ENCODE measurements at places on chromosomes 3 and 15.

DNA sequence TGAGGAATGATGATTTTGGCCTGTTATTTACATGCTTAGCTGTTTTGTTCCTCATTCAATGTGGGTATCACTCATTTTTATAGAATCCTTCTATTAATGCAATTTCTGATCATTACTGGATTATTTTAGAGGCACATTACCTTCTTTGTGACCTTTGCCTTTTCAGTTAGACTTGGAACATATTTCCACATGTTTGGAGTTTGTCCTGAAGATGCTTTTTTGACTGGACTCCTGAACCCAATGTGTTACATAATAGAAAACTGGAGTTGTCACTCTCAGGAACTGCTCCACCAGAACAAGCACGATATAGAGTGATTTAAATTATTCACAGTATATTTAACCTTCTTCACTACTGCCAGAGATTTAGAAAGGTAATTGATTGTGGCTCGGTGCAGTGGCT lies 59.5 kb downstream of the TP63 start:
- DNase-seq = no peak

DNA sequence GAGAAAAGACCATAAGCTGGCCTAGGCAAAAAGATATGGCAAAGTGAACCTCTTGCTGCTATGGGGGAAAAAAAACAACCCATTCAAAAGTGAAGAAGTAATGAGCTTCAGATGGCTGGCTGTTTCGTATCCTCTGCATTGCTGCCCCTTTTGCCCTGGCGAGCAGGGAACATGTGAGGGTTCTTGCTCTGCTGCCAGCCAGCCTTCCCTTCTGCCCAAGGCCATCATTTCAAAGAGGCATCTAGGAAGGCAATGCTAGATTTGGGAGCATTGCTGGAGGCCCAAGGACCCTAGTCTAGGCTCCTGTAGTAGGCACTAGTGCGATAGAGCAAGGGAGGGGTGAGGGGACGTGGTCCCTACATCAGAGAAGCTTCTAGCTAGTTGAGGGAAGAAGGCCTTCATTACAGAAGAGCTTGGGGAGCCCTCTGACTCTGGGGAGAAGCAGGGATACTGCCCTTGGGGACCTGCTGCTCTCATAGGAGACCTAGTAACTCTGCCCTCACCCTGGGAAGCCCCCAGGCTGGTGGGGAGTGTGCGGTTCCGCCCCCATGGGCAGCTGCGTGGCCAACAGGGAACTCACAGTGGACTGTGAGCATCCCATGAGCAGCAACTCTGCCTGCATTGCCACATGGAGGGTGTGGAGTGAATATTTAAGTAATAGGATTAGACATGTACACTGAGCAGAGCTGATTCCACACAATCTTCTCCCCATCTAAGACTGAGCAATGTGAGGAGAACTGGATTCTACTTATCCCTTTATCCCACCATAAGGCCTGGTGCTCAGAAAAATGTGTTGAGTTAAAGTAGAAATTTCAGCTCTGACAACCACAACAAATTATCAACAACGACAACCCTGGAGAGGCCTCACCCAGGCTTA lies 21.3 kb downstream of the ITGA11 start:
- no peak for DNase-seq

DNA sequence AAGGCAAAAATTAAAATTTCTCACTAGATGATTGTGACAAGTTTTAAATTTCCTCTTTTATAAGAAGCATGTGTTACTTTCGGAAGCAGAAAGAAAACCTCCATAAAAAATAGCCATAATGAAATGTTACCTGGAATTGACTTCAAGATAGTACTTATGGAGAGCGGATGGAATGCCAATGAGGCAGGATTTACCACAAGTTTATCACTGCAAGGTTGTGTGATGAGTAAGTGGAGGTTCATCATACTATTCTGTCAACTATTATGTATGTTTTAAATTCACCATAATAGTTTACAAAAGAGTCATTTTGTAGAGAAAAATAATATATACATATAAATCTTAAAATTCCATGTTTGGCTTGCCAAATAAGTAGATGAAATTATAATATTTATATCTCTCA lies 230.3 kb downstream of the SCAPER start:
- no peak for DNase-seq

GRCh38 chr3:41710646-41711388 lies 251.1 kb downstream of the ULK4 start:
- DNase-seq = peak; percentile 96

- DNase-seq = no peak
These were observed 224.1 kb upstream of the HES1 start for GRCh38 chr3:193911784-193912340.

DNA sequence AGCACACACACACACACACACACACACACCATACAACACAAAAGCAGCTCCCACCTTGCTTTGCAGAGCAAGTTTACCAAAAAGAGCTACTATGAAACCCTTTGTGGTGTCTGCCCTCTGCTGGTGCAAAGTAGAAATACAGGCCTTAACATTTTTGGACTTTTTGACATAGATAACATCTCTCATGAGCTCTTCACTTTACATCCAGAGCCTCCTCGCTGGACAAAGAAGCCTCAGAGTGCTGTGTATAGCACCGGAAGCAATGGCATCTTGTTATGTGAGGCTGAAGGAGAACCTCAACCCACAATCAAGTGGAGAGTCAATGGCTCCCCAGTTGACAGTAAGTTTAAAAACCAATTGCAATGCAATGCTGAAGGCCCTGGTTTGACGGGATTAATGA lies 157.9 kb downstream of the CHL1 start:
- DNase-seq = peak; percentile 80

- peak; percentile 90 for DNase-seq
These were observed 73.1 kb upstream of the SLC6A6 start for GRCh38 chr3:14329116-14329830.

GRCh38 chr3:114218006-114218405 lies 19.4 kb downstream of the ZNF80 start:
- peak; percentile 45 for DNase-seq

DNA sequence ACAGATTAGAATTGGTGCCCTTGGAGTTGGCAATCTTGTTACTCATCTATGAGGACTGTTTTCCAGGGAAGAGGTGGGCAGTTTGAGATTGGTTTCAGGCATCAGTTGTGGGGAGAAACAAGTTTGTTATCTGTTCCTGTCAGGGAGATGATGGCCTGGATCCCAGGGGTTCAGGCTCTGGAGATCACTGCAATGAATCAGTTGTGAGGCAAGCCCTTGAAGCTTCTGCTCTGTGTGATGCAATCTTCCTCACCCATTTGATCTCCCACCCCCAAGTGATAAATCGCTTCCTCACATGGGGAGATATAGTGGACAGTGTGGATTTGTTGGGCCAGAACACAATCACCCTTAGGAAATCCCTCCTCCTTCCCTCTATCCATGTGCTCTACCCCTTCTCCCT lies 276.6 kb upstream of the LRTM1 start:
- DNase-seq = no peak

DNA sequence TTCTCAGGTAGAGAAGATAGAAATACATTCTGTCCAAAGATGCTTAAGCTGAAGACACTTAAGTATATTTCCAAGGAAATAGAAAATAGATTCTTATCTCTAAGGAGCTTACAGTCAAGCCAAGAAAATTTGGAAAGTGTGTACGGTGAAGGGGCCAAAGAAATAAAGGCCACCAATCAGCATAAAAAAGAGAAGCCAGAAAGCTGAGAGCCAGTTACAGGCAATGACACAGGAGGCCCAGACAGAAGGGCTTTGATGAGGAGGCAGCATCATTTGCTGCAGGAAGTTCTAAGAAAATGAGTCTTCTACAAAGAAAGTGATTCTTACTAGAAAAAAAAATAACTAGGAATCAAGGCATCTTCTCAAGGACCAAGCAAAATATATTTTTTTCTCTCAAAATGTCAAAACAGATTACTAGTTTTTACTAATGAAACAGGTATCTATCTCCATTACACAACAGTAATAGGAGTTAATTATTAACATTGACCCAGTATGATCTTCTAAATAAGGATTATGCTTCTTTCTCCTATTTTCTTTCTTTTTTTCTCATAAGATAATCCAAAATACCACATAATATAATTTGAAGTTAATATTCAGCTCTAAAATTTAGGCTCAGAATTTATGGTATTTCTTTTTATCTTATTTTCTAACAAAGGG lies 82.1 kb upstream of the PHLDB2 start:
- no peak for DNase-seq

GRCh38 chr3:13706886-13707285 lies 158.0 kb downstream of the FBLN2 start:
- DNase-seq = no peak

- no peak for DNase-seq
These were observed 8.9 kb upstream of the RLBP1 start for GRCh38 chr15:89230277-89230676.

DNA sequence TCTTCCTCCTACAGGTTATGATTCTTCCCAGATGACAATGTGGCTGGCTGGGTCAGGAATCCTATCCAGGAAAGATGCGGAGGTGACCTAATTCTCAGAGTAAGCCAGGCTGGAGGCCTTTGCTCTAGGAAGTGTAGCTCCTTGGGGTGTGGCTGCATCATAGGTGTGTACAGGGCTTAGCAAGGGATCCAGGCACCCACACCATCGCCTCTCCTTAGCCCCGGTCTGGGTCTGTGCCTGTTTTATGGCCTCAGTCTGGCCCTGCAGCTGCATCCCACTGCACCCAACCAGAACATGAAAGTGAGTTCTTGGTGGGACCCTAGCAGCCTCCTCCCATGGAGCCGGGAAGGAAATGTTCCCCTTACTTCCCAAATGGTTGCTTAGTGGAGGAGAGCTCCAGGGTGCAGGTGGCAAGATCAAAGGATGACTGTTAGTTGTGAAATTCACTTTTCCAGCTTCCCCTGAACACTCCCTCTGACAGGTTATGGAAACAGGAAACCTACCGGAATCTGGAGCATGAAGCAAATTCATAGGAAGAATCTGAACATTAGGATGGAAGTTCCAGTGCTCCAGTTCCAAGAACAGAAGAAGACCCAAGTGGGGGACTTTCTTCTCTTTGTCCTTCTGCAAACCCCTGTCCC lies 2.7 kb upstream of the AMOTL2 start:
- no peak for DNase-seq

- DNase-seq = peak; percentile 84
These were observed 20.3 kb upstream of the ABTB1 start for GRCh38 chr3:127652246-127652995.

- DNase-seq = no peak
These were observed 201.3 kb upstream of the PRICKLE2 start for GRCh38 chr3:64426551-64426950.

DNA sequence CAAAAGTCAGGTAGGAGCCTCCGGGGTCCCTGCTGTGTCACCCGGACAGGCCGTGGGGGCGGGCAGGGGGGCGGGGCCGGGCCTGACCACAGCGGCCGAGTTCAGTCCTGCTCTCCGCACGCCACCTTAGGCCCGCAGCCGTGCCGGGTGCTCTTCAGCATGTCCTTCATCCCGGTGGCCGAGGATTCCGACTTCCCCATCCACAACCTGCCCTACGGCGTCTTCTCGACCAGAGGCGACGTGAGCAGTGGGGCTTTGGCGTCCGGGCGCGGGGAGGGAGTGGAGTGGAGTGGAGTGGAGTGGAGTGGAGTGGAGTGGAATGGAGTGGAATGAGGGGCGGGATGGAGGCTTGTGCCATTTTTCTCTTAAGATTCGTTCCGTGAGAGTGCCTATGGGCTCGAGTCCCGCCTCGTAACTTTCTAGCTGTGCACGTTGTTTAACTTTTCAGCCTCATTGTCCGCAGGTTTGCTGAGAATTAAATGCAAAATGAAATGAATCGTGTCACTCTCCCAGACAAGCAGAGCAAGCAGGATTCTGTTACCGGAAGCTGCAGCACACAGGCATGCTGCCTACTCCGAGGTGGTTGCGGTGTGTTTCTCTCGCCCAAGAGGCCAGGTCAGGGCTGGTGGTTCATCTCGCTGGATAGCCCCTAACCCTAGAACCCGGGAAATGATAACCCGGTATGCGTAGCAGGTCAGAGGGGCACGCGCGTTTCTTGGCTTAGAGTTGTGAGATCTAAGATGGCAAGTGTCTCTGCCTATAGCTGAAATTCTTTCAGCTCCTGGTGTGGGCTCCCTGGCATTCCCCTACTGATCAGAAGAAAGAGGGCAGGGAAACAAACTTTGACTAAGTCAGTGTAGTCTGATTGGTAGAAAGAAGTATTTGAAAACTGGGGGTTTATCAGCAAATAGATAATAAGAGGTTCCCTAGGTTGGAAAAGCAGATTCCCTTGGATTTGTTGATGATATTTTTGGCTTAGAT lies at the start of gene FAH:
Gene FAH, plus strand, starts transcription at position 104 of the 981 bp plus-strand sequence. Its CDS starts 56 bp downstream, at position 160.
- DNase-seq = peak; percentile 62

DNA sequence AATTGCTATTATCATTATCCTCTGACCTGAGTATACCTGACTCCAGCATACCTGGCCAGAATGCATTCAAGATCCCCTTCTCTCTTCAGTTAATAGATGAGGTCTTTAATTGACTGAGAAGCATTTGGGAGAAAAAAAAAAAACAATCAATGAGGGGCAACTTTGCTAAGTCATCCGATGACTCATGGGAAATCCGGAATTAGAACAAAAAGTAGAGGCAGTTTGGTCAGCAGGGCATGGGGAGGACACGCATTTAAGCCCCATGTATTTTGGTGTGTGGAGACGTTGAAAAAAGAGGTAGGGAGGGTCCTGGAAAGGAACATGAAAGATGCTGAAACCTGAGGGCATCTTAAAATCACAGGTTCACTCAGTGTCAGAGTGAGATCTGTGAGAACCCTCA lies 256.2 kb downstream of the RORA start:
- no peak for DNase-seq

- DNase-seq = no peak
These were observed 9.9 kb downstream of the B3GNT5 start for GRCh38 chr3:183262875-183263378.

GRCh38 chr15:92149465-92149864 lies 244.2 kb upstream of the ST8SIA2 start:
- no peak for DNase-seq

DNA sequence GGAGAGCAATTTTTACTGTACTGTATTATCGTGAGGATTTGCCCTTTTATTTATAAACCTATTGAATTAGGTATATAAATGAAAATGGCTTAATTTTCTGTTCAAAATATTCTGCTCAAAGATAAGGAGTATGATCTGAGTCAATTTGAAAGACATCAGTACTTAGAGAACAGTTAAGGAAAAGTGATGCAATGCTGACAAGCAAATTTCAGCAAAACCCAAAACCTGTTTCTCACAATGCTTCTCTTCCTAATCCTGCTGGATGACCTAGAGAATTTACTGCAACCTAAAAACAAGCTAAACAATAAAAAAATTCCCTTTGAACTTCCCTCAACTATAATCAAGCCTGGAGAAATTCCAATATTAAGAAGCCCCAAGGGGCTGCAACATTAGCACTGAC lies 82.7 kb downstream of the RFX7 start:
- DNase-seq = peak; percentile 56

GRCh38 chr3:65028024-65028423 lies 340.2 kb upstream of the ADAMTS9 start:
- no peak for DNase-seq

All from mesendoderm (in vitro differentiated cells).